ENCODE measurements at places on chromosomes 4 and X.

- no peak for DNase-seq
These were observed at the start of gene EDA2R for GRCh38 chrX:66638591-66639500. Gene EDA2R, minus strand, starts transcription at chrX:66639078. Its CDS starts 23,058 bp downstream, at chrX:66616020.

DNA sequence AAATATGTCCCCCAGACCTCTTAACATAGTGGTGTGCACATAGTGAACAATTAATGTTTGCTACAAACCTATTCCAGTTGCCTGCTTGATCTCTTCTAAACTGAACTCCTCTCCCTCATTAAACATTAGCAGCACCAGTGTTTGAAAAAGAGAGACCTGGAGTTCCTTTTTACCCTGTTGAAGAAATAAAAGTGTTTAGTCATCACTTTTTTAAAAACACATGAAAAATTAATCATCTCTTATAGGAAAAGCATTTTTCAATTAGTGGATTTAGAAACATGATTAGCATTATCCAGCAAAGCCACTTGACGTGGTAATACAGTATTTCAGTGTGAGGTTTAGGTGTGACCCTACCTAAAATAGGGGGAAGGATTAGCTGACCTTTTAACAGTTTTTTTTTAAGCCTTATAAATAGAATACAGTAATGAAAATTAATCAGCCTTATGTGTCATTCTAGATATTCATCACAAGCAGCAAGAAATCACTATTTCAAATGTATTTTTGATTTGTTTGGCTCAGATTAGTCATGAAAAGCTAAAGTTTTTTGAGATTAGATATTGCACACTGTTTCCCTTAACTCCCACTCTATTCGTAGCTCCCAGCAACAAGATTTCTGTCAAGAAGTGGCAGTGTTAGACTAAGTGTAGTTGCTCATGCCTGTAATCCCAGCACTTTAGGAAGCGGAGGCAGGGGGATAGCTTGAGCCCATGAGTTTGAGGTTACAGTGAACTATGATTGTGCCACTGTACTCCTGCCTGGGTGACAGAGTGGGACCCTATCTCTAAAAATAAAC lies 26.2 kb downstream of the CUL4B start:
- DNase-seq = no peak

- DNase-seq = no peak
These were observed 63.2 kb upstream of the SLC4A4 start for GRCh38 chr4:71275570-71275969.

GRCh38 chr4:8744083-8744805 lies 127.4 kb downstream of the HMX1 start:
- no peak for DNase-seq
